ENCODE measurements at places on chromosomes 6 and 20.

DNA sequence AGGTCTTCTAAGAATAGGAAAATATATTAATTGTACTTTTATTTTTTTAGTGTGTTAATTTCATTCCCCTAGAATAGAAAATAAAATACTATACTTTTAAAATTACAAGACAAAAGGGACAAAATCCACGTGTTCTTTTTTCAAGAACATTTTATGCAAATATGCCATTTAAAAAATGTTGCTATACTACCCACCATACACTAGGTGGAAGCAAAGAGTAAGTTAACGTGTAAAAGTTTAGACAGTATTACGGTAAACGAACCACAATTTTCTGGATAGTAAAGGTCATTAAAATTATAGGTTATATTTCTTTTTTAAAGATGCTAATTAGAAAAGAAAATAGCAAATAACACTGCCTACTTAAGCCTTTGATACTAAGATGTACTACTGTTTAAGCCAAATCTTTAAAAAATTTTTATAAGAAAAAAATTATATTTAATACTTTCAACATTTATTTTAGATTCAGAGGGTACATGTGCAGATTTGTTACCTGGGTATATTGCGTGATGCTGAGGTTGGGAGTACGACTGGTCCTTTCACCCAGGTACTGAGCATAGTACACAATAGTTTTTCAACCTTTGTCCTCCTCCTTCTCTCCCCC is 287.6 kb downstream of the PHF3 start:
- H3K36me3 ChIP-seq, result no peaks in the 10 kb centered on the region
- no peak overlapping the region for H3K4me3 ChIP-seq
- DNase-seq, result no peak
- no peak overlapping the region for H3K27ac ChIP-seq
- H3K4me1 ChIP-seq, result no peaks in the 10 kb centered on the region

GRCh38 chr6:106745824-106746582 is 116.6 kb downstream of the QRSL1 start:
- no peak for DNase-seq
- H3K4me3 ChIP-seq, result no peak overlapping the region

- DNase-seq, result no peak
- no peaks in the 10 kb centered on the region for H3K36me3 ChIP-seq
- H3K4me3 ChIP-seq, result no peak overlapping the region
- no peak overlapping the region for H3K27ac ChIP-seq
- H3K27me3 ChIP-seq, result no peaks in the 10 kb centered on the region
- peaks cover 2% of the 10 kb centered on the region for H3K4me1 ChIP-seq
Measured at GRCh38 chr6:145904391-145904790, 59.8 kb downstream of the SHPRH start.

DNA sequence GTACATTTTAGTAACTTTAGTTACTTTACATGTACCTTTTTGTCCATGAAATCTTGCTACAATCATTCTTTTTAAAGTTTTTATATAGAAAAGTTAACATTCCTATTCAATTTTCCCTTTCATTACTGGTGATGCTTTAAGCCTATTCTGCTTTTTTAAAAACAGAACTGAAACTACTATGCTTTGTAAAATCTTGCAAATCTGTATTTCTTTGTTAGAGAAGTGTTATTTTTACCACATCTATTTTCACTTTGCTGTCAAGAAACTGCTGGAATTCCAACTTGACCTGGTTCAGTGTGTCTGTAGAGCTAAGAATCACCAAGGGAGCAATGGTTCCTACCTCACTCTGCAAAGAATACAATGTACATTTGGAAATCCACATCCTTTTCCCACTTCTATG is 21.8 kb upstream of the SAMD5 start:
- H3K27me3 ChIP-seq, result no peaks in the 10 kb centered on the region
- H3K4me3 ChIP-seq, result no peak overlapping the region
- DNase-seq, result no peak
- no peaks in the 10 kb centered on the region for H3K4me1 ChIP-seq
- H3K27ac ChIP-seq, result no peak overlapping the region

DNA sequence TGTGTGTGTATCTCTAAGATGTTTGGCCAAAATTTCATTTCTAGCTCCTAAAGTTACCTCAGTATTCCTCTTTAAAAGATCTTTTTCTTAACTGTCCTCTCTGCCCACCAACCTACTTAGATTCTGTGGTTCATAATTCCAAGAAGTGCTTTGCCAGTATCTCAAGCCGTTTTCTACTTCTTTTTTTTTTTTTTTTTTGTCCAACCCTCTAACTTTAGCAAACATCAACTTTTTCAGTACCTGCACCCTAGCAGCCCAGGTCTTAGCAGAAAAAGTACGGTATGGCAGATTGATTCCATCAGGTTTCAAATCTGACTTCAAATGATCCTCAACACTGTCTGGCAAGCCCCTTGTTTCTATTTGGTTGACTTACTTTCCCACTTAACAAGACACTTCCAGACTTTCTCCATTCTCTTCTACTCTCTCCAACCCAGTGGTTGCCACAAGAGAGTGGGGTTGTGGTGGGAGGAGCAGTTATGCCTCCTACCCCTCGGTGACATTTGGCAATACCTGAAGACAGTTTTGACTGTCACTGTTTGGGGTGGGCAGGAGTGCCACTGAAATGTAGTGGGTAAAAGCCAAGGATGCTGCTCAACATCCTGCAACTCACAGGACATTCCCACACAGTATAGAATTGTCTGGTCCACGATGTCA is 10.8 kb upstream of the MAN1A1 start:
- no peaks in the 10 kb centered on the region for H3K27me3 ChIP-seq
- no peak for DNase-seq
- no peak overlapping the region for H3K4me3 ChIP-seq
- H3K36me3 ChIP-seq, result no peaks in the 10 kb centered on the region
- H3K4me1 ChIP-seq, result no peaks in the 10 kb centered on the region

All from ovary (tissue), 10 donors.